ENCODE measurements at places on chromosomes 7 and 10.
A peak's percentile ranks its signal among the peaks of the same experiment; 100 is the strongest.

GRCh38 chr10:51878695-51879094, 179.3 kb upstream of the CSTF2T start:
- no peak for DNase-seq

DNA sequence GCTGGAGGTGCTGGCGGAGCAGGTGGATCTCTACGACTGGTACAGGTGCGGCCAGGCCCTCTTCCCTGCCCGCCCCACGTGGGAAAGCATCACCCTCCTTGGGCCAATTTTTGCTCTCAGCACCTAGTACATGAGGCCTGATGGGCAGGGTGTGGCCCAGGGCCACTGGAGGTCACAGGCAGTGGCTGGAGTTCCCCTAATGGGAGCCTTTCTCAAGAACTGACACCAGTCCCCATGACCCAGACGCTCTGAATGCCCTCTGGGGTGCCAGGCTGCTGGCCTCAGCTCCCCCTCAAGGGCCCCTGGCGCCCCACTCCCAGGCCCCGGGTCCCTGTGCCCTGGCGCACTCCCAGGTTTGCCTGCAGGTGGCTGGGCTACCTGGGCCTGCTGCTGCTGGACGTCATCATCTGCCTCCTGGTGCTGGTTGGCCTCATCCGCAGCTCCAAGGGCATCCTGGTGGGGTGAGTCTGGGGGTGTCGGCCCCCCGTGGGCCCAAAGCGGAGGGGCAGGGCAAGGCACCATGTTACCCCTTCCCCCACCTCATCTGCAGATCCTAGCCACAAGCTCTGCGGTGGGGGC, 15.9 kb downstream of the TTYH3 start:
- no peak for DNase-seq

DNA sequence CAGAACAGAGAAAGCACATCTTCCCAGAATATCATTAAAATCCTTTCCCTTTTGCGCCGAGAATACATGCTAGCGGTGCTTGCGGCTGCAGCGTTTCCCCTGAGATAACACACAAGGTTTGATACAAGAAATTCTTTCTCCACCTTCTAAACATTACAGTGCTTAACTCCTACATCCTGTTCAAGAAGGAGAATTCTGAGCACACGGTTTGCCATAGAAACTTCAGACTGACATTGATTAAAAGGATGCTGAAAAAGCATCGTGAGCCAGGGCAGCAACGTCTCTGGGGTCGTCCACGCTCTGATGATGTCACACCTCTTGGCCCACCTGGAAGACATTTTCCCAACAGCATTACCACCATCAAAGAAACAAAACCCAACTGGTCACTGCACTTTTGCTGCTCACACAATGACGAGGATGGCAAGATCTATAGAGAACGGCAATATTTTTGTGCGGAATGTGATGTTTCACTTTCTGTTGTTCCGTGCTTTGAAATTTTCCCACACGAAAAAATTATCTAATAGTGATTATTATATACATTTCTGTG, 27.0 kb upstream of the PRSS1 start:
- DNase-seq, result no peak

DNA sequence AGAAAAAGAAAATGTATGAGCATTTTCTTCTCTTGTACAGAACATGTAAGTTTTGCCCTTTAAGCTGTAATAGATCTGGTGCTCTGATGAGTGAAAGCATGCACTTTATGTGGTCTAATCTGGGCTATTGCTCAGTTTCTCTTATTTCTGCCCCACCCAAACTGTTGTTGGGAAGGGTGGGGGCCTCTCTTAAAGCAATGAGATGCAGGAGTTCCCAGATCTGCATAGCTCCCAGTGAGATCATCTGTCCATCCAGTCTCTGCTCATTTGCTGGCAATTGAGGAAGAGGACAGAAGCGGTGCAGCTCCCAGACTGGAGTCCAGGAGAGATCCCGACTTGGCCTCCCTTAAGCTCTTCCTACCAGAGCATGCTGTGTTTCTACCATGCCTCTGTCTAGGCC, 114.9 kb upstream of the SORCS3 start:
- no peak for DNase-seq

DNA sequence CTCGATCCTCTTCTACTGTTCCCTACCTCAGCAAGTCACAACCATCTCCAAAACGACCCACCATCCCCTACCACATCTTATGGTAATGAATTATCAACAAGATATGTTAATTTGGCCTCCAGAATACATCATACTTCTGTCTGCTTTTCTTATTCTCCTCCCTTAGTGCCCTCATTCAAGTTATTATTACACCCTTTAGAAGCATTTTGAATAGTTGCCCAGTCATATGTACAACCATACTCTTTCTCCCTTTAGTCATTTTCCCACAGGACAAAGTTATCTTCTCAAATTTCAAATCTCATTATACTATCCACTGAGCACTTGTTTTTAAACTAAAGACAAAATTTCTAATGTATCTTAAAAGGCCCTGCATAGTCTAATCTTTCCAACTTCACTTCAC, 71.0 kb downstream of the GNAT3 start:
- no peak for DNase-seq

DNA sequence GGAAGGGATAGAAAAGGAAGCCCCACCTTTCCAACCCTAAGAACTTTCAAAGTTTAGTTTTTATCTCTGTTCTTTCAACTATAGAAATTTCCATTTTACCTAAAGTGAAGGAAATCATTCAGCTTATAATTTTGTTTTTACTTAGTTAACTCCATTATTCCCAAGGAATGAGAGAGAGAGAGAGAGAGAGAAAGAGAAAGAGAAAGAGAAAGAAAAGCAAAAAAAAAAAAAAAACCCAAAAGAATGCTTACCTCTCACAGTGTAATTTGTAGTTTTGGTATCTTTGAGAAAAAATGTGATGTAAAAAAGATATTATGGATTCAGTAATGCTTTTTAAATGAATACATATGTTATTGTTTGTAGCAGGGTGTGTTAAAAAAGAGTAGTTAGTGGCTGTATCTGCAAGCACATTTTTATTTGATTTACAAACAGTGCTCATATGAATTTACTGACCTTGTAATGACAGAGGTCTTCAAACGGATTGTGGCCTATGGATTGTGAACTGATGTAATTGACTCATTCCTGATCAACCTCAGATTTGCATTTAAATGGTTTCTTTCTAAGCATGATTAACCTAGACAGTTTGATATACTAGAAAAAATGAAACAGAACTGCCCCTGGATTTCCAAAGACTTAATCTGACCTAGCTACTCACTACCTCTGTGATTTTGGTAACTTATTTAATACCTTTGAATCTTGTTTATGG, 64.9 kb downstream of the LCOR start:
- no peak for DNase-seq

- DNase-seq, result no peak
Observed at GRCh38 chr10:70613941-70614340, 11.4 kb upstream of the PRF1 start.

GRCh38 chr7:99551334-99551733, 580 bp downstream of the FAM200A start:
- no peak for DNase-seq

GRCh38 chr7:10708447-10708846, 265.2 kb upstream of the PHF14 start:
- no peak for DNase-seq

GRCh38 chr7:1526271-1526754, 4.2 kb upstream of the MAFK start:
- no peak for DNase-seq

GRCh38 chr10:73819081-73819480, 7.7 kb upstream of the NDST2 start:
- DNase-seq, result no peak

DNA sequence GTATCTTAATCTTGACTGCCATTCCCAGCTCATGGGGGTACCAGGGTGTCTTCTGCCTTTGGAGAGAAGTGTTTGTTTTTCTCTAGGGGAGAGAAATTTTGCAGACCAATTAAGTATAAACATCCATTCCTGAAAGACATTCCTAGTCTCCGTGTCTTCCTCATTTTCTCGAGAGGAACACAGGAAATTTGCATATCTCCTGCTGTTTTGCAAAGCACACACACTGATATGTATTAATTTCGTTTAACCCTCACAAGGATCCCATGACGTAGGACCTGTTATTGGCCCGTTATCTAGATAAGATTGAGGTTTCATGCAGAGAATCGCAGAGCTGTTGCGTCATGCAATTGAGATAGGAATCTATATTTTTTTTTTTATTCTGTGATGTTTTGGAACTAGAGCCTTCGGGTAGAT, 944 bp downstream of the RHBDD2 start:
- no peak for DNase-seq

DNA sequence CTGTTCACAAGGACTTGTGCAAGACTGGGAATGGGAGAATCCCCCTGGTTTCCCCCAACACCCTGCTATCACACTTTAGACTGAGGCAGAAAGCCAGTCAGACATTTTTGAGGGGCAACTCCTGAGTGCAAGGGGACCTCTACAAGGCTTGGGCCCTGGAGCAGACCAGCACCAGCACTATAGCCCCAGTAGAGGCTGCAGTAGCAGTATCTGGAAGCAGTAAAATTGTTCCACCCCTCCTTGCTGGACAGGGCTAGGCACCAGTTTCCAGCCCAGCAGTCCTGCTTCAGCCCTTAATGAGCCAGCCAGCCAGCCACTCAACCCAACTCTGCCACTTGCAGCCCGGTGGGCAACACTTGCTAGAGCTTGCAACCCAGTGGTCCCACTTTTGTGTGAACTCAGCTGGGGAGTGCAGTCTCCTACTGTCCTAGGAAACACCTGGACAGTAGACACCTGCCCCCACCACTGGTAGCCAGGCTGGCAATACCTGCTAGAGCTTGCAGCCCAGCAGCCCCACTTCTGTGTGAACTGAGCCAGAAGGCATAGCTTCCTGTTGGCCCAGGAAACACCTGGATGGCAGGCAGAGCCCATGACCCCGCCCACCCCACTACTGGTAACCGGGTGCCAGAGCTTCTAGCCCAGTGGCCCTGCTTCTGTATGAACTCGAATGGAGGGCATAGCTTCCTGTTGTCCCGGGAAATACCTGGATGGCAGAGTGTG, 65.0 kb downstream of the FBXL13 start:
- peak; percentile 56 for DNase-seq

- DNase-seq, result no peak
Observed at GRCh38 chr7:138170959-138171703, 94.9 kb downstream of the AKR1D1 start.

- DNase-seq, result no peak
Observed at GRCh38 chr7:135414850-135415439, 95.0 kb downstream of the CNOT4 start.

- no peak for DNase-seq
Observed at GRCh38 chr7:55536619-55537457, 35.5 kb downstream of the VOPP1 start.

GRCh38 chr7:141709749-141710148, 1.6 kb downstream of the WEE2 start:
- DNase-seq, result no peak

- peak; percentile 31 for DNase-seq
Observed at GRCh38 chr7:72391821-72392377, 20.2 kb downstream of the CALN1 start.

DNA sequence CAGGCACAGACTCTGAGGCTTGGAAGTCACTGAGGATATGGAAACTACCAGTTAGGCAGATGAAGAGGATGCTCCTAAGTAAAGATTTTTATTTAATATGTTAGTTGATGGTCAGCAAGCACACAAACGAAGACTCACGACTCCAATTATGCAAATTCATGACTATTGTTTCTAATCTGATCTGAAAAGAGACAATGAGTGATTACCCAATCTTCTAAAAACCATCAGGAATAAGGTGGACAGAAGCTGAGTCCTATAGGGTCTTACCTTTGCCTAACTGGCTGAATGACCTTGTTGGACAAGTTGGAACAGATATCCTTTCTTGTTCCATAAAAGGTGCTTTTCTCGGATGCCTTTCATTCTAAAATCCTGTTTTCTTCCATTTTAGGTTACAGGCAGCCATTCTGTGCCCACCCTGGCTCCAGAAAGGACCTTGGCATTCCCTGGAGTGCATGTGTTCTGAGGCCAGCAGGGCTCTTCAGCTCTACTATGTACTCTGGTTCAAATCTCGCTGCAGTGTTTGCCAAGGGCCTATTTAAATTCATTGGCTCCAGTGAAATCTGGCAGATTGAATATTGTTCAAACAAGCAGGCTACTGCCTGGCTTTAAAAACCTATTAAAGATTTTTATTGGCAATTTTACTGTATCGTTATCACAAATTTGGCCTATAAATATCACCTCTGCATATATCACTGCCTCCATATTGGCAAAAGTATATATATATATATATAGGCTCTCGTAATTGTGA, 77.5 kb downstream of the SLC25A13 start:
- DNase-seq, result no peak

DNA sequence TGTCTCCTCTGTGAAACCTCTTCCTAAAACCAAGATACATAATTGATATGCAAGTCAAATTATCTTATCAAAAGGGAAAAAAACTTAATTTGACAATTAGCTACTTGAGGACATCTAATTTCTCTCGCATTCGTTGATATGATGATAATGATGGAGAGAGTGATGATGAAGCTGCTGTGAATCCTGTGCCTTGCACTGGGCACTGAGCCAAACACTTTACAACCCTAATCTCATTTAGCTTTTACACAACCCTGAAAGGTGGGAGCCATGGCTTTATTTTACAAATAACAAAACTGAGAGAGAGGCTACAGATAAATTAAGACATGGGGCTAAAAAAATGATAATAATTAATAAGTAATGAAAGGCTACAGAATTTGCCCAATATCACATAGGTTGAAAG, 176.0 kb downstream of the NOC3L start:
- no peak for DNase-seq

- no peak for DNase-seq
Observed at GRCh38 chr7:143974459-143974858, 19.8 kb downstream of the OR2F1 start.

- DNase-seq, result no peak
Observed at GRCh38 chr7:127872122-127872521, 159.1 kb downstream of the LRRC4 start.

- no peak for DNase-seq
Observed at GRCh38 chr10:44185315-44185666, 199.6 kb downstream of the CXCL12 start.

- DNase-seq, result no peak
Observed at GRCh38 chr10:92845921-92846320, 2.4 kb upstream of the EXOC6 start.

- no peak for DNase-seq
Observed at GRCh38 chr10:11177926-11178471, 160.3 kb downstream of the CELF2 start.

DNA sequence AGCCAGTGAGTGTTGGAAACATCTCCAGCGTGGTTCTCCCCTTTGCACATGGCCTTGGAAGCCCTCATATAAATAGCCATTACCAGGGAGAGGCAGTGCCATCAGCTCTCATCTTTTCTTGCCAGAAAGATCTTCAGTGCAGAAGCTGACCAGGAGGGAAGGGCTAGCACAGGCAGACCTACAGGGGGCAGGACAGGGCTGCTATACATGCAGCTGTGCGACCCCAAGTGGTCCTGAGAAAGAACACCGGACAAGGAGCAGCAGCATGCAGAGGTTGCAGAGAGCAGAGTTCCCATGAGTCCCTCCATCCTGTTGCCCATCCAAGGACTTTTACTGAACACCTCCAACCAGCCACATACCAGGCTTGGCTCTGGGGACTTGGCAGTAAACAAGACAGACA, 17.1 kb downstream of the GRID1 start:
- no peak for DNase-seq

All from lower leg skin (tissue), 4 donors.